ENCODE measurements at places on chromosomes 3 and 15. TPM values are rescaled to one million over a fixed set of nuclear protein-coding genes. Genes with fewer than 3 reads are reported as not detected.
A peak's percentile ranks its signal among the peaks of the same experiment; 100 is the strongest.

DNA sequence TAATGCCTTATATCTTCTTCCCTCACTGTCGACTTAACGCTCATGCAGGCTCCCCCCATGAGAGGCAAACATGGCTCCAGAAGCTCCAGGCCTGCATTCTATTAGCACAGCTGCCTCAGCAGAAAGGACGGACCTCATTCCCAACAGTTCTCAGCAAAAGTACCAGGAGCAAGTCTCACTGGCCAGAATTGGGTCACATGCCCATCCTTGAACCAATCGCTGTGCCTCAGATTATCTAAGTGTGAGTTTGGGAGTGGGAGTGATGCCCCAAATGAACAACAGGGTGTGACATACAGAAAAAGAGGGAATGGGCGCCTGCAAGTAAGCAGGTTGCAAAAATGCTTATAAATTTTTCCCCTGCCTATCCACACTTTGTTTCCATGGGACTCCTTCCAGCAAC lies 4.3 kb upstream of the RAD18 start:
- peaks cover 1% of the 10 kb centered on the region for H3K27me3 ChIP-seq
- no peak for DNase-seq
- H3K4me1 ChIP-seq, result peaks cover 40% of the 10 kb centered on the region
- H3K4me3 ChIP-seq, result no peak overlapping the region

GRCh38 chr3:154904328-154904727 lies 175.8 kb upstream of the MME start:
- H3K36me3 ChIP-seq, result peaks cover 2% of the 10 kb centered on the region
- DNase-seq, result peak; percentile 33
- H3K4me3 ChIP-seq, result no peak overlapping the region
- peaks cover 14% of the 10 kb centered on the region for H3K4me1 ChIP-seq
- no peaks in the 10 kb centered on the region for H3K27me3 ChIP-seq

GRCh38 chr15:50107157-50107556 lies 11.9 kb downstream of the ATP8B4 start:
- H3K36me3 ChIP-seq, result peaks cover 4% of the 10 kb centered on the region
- H3K4me3 ChIP-seq, result no peak overlapping the region
- H3K27ac ChIP-seq, result no peak overlapping the region
- H3K27me3 ChIP-seq, result peaks cover 4% of the 10 kb centered on the region

- H3K27me3 ChIP-seq, result no peaks in the 10 kb centered on the region
- H3K27ac ChIP-seq, result no peak overlapping the region
- no peaks in the 10 kb centered on the region for H3K4me1 ChIP-seq
- no peak overlapping the region for H3K4me3 ChIP-seq
- no peaks in the 10 kb centered on the region for H3K36me3 ChIP-seq
Measured at GRCh38 chr3:93907132-93907531, 66.6 kb downstream of the PROS1 start.

DNA sequence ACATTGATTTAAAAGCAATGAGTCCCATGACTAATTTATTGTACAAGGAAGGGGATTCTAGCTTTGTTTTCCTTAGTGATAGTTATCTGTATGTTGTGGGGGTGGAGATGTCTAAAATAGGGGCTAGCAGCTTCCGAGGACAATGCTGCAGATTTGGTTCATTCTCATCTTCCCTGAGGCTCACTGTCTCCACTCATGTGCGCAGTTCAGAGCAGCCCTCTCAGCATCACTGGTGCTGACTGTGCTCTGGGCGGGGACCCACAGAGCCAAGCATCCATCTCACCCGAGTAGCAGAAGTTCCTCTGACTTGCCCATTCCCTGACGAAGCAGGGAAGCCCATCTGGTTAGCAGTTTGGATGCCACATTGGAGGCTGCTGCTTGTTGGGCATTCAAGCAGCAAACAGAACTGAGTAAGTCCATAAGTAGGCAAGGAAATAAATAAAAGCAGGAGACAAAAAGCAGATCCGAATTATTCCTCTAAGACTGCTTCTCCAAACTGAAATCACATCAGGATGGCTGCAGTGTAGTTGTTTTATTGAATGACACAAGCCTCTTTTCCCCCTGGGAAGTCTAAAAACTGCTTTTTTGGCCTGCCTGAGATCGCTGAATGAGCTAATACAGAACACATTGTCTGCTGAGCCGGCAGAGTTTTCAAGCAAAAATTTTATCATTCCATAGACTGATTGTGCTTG lies 27.5 kb downstream of the RARB start:
- no peaks in the 10 kb centered on the region for H3K36me3 ChIP-seq
- H3K27ac ChIP-seq, result peak overlapping the region; percentile 62
- H3K27me3 ChIP-seq, result no peaks in the 10 kb centered on the region

Gene MASP1
- total RNA-seq, result 108 TPM

DNA sequence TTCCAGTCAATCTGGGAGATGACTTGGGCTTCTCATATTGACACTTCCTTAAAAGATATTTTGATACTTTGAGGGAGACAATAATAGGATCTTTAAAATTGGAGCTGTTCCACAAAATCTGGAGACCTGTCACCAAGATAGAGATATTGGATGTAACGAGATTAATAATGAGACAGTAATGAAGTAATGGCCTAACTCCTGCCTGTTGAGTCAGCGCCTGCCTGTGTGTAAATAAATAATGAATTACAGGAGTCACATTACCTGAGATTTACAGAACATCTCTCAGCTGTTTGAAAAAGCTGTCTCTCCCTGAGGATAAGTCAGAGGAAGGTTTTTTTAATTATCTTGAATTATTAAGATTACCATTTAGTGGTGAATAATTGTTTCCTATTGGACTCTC lies 43.8 kb upstream of the MITF start:
- H3K27me3 ChIP-seq, result peaks cover 4% of the 10 kb centered on the region
- H3K27ac ChIP-seq, result no peak overlapping the region
- no peaks in the 10 kb centered on the region for H3K36me3 ChIP-seq
- DNase-seq, result no peak

GRCh38 chr3:66029443-66029842 lies 9.3 kb downstream of the MAGI1 start:
- no peak overlapping the region for H3K4me3 ChIP-seq
- peak overlapping the region; percentile 46 for H3K27ac ChIP-seq
- no peak for DNase-seq
- peaks cover 46% of the 10 kb centered on the region for H3K4me1 ChIP-seq
- peaks cover 1% of the 10 kb centered on the region for H3K27me3 ChIP-seq

Gene PLA2G4E
- not detected for total RNA-seq

DNA sequence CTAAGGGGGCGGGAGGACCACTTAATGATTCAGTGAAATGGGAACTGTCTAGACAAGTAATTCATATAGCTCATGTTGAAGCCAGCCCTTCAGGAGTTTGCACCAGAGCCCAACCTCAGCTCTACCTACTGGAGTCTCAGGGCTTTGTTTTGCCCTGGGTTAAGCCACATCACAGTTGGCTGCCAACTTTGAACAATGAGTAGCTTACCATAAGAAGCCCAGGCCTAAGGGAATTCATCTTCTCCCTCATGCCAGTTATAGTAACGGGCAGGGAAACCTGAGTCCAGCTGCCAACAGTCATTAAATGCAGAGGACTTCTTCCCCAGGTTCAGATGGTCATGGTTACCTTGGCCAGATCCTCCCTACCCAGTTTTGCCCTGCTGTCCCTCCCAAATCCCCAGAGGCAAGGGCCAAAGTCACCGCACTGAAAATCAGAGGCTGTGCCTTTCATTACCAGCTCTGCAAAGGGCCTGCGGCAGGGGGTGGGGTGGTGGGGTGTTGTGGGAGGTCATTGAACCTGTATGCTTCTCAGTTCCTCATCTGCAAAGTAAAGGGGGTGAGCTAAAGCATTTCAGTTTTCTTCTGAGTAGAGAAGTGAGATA lies 302.2 kb upstream of the NR2E3 start:
- no peaks in the 10 kb centered on the region for H3K4me1 ChIP-seq
- H3K36me3 ChIP-seq, result 0 out of 2 replicates have a peak, but pooled peaks cover 6% of the 10 kb centered on the region
- DNase-seq, result no peak
- H3K4me3 ChIP-seq, result no peak overlapping the region
